Kasumi-1 (cell line): ENCODE measurements at places on chromosomes 5 and 9.

DNA sequence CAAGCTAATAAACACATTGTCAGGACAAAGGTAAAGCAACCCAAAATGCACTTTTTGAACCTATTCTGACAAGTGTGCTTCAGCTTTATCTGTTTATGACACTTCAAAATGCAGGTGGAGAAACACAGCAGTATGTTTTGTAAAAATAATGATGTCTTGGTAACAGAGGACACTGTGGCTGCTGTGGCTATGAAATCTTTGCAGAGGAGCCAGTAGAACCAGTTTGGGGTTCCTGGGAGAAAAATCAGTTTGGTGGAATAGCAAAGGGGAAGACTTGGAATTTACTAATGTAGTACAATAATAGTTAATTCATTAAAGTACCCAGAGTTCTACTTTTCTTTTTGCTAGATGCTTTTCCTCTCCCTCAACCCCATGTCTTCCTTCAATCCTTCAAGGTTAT, 40.6 kb downstream of the SIL1 start:
- no peak for DNase-seq

GRCh38 chr9:78860801-78861475, 564.0 kb downstream of the PSAT1 start:
- no peak for DNase-seq

- peak; percentile 4 for DNase-seq
Measured at GRCh38 chr5:142935014-142935413, 164.8 kb downstream of the ARHGAP26 start.

DNA sequence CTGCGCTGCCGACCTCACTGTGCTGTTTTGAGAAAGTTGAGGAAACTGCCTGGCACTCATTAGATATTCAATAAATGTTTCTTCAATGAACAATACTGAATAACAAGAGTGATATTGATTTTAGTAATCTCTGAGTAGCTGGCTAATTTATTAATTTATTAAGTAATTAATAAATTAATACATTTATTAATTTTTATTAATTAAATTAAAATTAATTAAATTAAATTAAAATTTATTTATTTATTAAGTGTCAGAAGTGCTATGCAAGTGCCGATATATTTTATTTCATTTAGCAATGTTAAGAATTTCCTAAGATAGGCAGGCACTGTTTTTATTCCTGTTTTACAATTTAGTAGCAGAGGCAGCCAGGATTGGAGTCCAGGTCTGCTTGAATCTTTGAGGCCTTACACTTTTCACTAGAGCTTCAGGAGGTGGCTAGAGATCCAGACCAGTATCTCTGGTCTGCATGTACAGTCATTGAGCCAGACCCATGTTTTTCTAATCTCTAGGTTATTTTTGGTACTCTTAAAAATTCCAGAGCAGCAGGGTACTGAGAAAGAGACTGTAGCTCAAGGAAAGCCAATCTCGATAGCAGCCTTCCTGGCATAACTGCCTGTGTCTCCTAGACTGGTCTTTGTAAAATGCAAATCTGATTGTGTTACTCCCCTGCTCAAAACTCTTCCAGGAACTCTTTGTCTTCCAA, 109.2 kb downstream of the ARHGEF28 start:
- DNase-seq = no peak

GRCh38 chr9:38160613-38161215, 91.7 kb upstream of the SHB start:
- DNase-seq = peak; percentile 68

GRCh38 chr5:169423580-169424278, 122.8 kb upstream of the SLIT3 start:
- DNase-seq = no peak

- no peak for DNase-seq
Measured at GRCh38 chr5:38799556-38800377, 46.0 kb upstream of the OSMR start.

DNA sequence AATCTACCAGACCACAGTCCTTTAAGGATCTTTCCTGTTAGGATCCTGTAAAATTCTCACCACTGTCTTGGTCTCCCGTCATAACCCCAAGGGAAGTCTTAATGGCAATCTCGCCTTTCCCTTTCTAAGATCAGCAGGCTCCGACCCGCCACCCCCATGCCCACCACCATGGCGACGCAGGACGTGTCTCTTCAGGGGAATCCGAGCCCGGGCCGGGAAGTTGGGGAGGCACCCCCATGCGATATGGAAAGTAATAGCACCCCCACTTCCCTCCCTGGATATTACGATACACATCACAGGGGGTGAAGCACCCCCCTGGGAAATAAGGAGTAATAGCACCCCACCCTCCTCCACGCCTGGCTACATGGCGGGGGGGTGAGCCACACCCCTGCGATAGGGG, 8.3 kb upstream of the STK32A start:
- DNase-seq = no peak

DNA sequence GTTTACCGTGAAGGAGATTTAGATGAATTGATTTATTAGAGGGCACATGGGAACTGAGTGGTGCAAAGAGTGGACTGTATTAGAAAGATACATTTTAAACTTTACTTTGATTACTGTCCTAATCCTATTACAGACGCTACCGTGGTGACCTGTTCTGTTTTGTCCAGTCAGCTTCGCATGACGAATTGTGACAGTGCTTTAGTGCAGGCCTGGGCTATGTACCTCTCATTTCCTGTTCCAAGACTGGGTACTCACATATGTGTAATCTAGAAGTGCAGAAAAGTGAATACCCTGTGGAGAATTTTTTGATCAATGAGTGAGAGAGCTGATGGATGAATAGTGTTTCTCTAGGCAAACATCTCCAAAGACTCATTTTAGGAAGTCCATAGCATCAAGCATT, 385.9 kb downstream of the ANXA1 start:
- no peak for DNase-seq

- DNase-seq = no peak
Measured at GRCh38 chr5:151570512-151571269, 20.4 kb downstream of the FAT2 start.

- DNase-seq = peak; percentile 13
Measured at GRCh38 chr9:6566409-6567139, 79.0 kb downstream of the GLDC start.

GRCh38 chr5:136190091-136190720, 2.8 kb downstream of the SMIM32 start:
- DNase-seq = no peak

- DNase-seq = peak; percentile 58
Measured at GRCh38 chr5:317086-317811, 4.3 kb upstream of the AHRR start.

DNA sequence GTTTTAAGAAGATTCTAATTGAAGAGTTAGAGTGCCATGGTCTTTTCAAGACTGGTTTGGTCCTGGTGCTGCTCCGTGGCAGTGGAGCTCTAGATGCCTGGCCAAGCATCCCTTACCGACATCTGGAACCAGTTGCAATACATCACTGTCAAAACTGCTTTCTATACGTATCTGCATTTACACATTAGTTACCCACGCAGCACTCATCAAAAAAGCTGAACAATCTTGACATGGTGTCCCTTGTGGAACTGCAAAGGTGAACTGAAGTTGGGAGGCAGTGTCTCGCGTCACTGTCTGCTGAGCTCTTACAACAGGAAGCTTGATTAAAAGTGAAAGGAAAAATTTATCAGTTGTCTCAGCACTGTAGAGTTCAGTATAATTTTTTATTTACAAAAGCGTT, 82.6 kb downstream of the PBX3 start:
- no peak for DNase-seq

- peak; percentile 12 for DNase-seq
Measured at GRCh38 chr5:73451224-73452130, 2.9 kb upstream of the FOXD1 start.

DNA sequence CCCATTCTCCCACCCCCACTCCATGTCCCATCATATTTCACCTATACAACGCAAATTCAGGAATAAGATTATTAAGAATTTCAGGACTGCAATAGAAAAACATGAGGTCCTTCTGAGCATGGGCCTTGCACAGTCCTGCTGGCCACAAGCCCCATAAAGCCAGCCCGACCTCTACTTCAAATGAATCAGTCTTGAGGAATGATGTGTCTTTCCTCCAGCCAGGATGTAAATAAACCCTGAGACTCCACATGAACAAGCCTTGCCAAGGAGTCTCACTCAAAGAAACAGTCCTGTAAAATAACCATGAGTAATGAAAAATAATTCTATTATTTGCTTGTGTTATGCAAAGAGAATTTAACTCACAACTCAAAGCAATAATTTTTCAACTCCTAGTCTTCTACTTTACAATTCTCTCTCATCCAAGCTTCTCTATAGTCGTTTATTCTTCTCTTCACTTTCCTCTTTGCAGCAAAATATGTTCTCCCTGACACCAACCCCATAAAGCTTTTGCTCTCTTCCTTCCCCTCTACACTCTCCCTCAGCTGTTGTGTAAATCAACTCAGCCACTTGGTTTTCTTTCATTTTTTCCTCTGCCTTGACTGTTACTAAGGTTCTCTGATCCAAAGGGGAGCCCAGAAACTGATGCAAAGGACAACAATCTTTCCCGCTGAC, 140.1 kb upstream of the MOCS2 start:
- no peak for DNase-seq
